ENCODE measurements at places on chromosomes 11 and 22. TPM values are rescaled to one million over a fixed set of nuclear protein-coding genes. Genes with fewer than 3 reads are reported as not detected.

GRCh38 chr11:11356842-11357241, 3.8 kb upstream of the CSNK2A3 start:
- no peak for DNase-seq

DNA sequence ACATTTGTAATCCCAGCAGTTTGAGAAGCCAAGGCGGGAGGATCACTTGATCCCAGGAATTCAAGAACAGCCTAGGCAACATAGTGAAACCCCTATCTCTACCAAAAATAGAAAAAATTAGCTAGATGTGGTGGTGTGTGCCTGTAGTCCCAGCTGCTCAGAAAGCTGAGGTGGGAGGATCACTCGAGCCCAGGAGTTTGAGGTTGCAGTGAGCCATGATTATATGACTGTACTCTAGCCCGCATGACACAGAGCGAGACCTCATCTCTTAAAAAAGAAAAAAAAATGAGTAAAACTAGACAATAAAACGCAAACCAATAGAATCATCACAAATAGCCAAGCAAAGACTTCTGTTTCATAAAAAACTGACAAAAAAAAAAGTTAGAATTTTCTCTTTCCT, 21.8 kb downstream of the NUCB2 start:
- DNase-seq = no peak

GRCh38 chr11:12066056-12066798, 44.2 kb upstream of the MICAL2 start:
- no peak for DNase-seq

GRCh38 chr11:46755962-46756361, 36.9 kb downstream of the F2 start:
- no peak for DNase-seq

GRCh38 chr11:118353084-118353710, 6.2 kb upstream of the UBE4A start:
- peak; percentile 53 for DNase-seq

GRCh38 chr22:22348127-22348814, 103.7 kb downstream of the VPREB1 start:
- no peak for DNase-seq

- DNase-seq = no peak
These were observed 82.3 kb downstream of the YAP1 start for GRCh38 chr11:102192349-102193066.

GRCh38 chr22:36224245-36224644, 15.1 kb downstream of the APOL2 start:
- DNase-seq = no peak

- no peak for DNase-seq
These were observed 29.8 kb downstream of the MUC6 start for GRCh38 chr11:1006762-1007161.

DNA sequence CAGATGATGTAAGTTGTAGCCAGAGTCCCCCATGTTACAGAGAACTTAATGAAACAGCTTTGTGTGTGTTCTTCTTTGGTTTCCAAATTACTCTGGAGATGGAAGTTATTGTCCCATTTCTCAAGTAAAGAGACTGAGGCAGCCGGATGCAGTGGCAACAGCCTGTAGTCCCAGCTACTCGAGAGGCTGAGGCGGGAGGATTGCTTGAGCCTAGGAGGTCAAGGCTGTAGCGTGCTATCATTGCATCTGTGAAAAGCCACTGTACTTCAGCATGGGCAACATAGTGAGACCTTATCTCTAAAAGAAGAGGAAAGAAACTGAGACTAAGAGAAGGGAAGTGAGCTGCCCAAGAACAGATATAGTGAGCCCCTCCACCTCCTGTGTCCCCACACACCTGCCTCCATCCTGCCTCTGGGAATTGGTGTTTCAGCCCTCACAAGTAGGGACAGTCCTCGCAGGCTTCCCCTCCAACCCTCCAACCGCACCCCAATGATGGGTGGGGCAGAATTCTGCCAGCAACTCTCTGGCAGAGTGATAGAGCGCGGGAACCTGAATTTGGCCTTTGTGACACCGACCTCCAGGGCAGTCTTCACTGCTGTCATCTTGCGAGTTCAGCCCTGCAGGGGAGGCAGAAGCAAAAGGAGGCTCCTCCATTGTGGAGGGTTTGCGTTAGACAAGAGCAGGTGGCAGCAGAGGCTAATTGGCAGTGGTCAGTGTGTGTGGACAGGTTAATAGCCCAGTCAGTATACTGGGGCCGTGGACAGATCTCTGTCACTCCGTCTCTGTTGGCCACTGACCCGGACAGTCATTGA, 1.6 kb downstream of the PDXP start:
- no peak for DNase-seq

GRCh38 chr11:35295751-35296150, 123.6 kb downstream of the SLC1A2 start:
- DNase-seq = no peak

SELENOH gene
- total RNA-seq = 272 TPM

ZFTA gene
- total RNA-seq = 7.0 TPM

DTX4 gene
- 0.38 TPM for total RNA-seq

WNT11 gene
- total RNA-seq = 0.28 TPM

All from CD8-positive, alpha-beta memory T cell (primary cell).